Endothelial cell of umbilical vein (primary cell): ENCODE measurements at places on chromosomes 2 and 18. TPM values are rescaled to one million over a fixed set of nuclear protein-coding genes. Genes with fewer than 3 reads are reported as not detected.

The TNFAIP6 gene
- polyA plus RNA-seq: not detected in 2 replicates

The PSD4 gene
- polyA plus RNA-seq: 0.01 TPM in 1 of 2 replicates, not detected in the other

The TEX44 gene
- not detected in 2 replicates for polyA plus RNA-seq

The CRYBA2 gene
- not detected in 2 replicates for polyA plus RNA-seq

The CHRNA1 gene
- polyA plus RNA-seq: 18.2 and 30.8 TPM in 2 replicates

The SLC9A4 gene
- not detected in 2 replicates for polyA plus RNA-seq

The CXCR4 gene
- polyA plus RNA-seq: 42.2 and 43.0 TPM in 2 replicates

The DTNA gene
- polyA plus RNA-seq: 6.6 and 9.0 TPM in 2 replicates

The RBKS gene
- 1.0 and 1.8 TPM in 2 replicates for polyA plus RNA-seq

The MLPH gene
- not detected in 2 replicates for polyA plus RNA-seq

The SULT1C4 gene
- polyA plus RNA-seq: 12.0 and 17.2 TPM in 2 replicates

DNA sequence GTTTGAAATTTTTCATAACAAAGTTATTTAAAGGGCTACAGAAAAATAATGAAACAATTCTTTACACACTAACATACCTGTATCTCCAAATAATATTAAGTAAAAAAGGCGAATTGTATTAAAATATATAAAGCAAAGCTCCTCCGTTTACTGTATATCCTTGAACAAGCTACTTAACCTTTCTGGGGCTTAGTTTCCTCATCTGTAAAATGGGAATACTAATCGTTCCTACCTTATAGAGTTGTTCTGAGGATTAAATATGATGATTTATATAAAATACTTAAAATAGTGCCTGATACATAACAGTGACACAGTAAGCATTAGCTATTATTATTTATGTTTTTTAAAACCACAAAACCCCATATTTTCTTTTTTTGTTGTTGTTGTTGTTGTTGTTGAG, 13.3 kb downstream of the SLC25A12 start:
- H3K4me3 ChIP-seq: no peak overlapping the region
- H3K27ac ChIP-seq: no peak overlapping the region

GRCh38 chr2:195626507-195626906, 30.5 kb upstream of the SLC39A10 start:
- H3K27me3 ChIP-seq: no peaks in the 10 kb centered on the region
- H3K36me3 ChIP-seq: no peaks in the 10 kb centered on the region
- no peaks in the 10 kb centered on the region for H3K4me1 ChIP-seq
- no peak for DNase-seq
- H3K27ac ChIP-seq: no peak overlapping the region

DNA sequence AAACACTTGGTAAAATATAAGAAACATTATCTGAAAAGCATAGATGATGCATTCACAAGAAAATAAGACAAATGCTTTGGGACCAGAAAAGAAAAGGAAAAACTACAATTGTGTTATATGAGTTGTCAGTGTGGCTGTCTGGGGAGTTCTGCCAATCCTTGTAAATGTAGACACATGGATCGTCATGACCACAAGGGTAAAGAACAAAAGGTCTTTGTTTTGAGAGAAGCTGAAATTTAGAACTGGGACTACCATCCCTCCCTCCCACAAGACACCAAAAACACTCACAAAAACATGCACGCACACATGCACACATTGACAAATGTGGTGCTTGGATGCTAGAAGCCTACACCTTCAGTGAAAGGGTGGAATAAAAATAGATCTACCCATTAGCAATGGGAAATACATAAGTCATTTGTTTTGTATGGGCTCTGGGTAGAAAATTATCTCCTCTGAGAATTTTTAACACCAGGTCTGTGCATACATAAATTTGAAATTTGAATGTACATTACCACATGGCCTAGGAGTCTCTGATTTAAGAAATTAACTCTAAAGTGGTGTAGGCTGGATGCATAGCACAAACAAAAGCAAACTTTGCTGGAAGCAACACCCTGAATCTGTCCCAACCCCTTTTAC, 266.2 kb upstream of the SLC39A10 start:
- no peaks in the 10 kb centered on the region for H3K27me3 ChIP-seq
- H3K4me3 ChIP-seq: no peak overlapping the region
- DNase-seq: no peak
- no peaks in the 10 kb centered on the region for H3K36me3 ChIP-seq

DNA sequence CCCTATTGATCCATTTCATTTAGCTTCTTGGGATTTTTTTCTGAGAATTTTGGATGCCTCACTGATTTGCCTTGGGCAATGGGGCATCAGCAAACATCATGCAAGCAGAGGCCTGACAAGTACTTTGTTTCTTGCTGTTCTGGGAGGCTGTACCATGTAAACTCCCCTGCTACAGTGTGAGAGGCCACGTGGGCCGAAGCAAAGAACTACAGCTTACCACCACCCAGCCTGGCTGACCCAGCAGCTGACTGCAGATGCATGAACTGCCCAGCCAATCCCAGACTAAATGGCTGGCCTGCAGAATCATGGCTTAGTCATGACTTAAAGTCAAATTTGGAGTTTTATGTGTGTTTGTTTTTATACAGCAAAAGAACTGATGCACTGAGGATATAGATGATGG, 579.9 kb downstream of the CNTNAP5 start:
- no peak overlapping the region for H3K4me3 ChIP-seq
- H3K4me1 ChIP-seq: no peaks in the 10 kb centered on the region
- DNase-seq: no peak
- no peaks in the 10 kb centered on the region for H3K27me3 ChIP-seq

DNA sequence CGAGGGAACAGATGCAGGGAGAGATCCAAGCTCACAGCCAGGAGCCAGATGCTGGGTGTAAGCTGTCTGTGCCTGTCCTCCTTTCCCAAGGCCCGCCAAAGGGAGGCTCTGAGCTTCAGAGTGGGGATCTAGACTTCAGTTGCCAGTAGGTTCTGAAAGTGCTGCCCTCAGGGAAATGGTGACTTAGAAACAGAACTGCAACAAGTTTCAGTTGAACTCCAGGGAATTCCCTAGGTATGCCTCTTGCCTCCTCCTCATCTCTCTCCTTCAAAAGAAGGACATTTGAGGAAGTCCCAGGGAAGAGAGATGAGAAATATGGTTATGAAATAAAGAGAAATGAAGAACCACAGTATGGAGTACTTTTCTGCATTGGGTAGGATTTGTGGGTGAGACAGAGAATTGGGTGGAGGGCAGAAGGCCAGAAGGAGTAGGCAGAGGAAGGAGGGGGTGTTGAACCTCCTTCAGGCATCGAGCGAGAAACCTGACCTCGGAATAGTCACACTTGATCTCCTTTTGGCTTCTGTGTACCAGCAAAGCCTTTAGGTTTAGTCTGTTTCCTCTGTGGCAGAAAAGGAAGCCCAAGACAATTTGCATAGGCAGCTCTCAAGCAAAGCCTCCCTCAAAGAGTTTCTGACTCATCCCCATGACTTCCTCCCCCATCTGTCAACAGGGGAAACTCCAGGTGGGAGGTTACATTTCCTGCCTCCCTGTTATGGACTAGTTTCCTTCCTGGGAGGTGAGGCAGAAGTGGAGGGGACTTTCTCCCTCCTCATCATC, 45.7 kb downstream of the QPCT start:
- H3K4me1 ChIP-seq: peaks cover 28% of the 10 kb centered on the region
- H3K27ac ChIP-seq: peak overlapping the region; percentile 78
- peak; percentile 88 for DNase-seq
- H3K27me3 ChIP-seq: no peaks in the 10 kb centered on the region

DNA sequence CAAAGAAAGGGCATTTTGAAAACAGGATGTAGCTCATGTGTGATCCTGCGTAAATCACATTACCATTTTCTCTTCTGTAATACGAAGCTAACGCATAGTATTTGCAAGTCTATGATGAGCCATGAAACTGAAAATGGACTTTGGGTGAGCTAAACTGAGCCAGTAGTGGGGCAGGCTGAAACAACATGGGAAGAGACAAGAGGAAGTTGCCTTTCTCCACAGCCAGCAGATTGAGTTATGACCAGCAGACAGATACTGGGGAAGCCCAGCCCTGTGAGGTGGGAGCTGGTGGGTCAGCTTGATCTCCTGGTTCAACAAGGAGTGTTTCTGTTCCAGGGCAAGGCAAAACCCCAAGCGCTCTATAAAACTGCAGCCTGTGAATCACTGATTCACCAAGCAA, 11.8 kb downstream of the CYRIA start:
- no peak for DNase-seq
- no peak overlapping the region for H3K27ac ChIP-seq
- no peaks in the 10 kb centered on the region for H3K36me3 ChIP-seq
- H3K27me3 ChIP-seq: no peaks in the 10 kb centered on the region
- H3K4me1 ChIP-seq: peaks cover 42% of the 10 kb centered on the region
- H3K4me3 ChIP-seq: no peak overlapping the region

DNA sequence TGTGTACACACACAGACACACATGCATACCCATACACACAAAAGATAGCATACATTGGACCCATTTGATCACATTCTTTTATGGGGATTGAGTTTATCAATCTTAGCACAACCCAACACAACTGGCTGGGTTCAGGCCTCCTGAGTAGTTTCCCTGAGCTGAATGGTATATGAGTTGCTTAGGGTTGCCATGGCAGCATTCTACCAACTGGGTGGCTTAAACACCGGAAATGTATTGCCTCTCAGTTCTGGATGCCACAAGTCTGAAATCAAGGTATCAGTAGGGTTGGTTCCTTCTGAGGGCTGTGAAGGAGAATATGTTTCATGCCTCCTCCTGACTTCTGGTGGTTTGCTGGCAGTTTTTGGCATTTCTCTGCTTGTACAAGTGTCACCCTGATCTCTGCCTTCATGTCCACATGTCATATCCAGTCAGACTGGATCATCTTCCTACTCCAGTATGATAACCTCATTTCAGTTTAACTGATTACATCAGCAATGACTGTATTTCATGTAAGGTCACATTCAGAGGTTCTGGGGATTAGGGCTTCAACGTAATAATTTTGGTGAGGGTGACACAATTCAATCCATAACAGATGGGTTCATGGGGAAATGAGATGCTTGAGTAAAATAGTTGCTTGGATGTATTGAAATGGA, 212.7 kb downstream of the KCNE4 start:
- H3K36me3 ChIP-seq: no peaks in the 10 kb centered on the region
- no peak overlapping the region for H3K4me3 ChIP-seq
- DNase-seq: no peak
- no peaks in the 10 kb centered on the region for H3K27me3 ChIP-seq

- no peak overlapping the region for H3K27ac ChIP-seq
- H3K4me1 ChIP-seq: peaks cover 8% of the 10 kb centered on the region
- H3K4me3 ChIP-seq: peak overlapping the region; percentile 30
Measured at GRCh38 chr2:130727286-130727924, 1.5 kb upstream of the GPR148 start.

DNA sequence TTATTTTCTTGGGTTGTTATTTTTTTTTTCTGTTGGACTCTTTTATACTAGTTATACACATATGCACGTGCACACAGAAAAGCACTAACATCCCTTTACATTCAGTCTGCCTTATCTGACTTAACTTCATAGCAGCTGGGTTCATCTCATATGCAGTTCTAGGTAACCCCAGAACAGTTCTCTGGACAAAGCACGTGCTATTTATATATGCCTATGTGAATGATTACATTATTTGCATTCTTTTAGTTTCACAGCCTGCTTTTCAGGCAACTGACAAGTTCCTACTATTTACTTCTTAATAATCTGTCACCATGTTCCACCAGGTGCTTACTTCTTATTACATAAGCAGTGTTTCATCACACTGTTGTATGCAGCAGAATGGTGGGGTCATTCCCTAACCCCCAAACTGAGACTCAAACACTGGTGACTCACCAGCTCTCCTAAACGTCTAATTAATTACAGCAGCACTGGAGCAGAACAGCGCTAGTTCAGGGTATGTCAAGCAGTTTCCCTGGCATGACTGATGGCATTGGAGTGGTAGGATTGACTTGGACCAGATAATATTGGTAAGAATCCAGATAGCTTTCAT, 372.8 kb downstream of the CLIP4 start:
- H3K4me1 ChIP-seq: no peaks in the 10 kb centered on the region
- no peak overlapping the region for H3K4me3 ChIP-seq
- H3K27me3 ChIP-seq: no peaks in the 10 kb centered on the region
- no peak overlapping the region for H3K27ac ChIP-seq
